ENCODE measurements at places on chromosomes 2 and 18.

DNA sequence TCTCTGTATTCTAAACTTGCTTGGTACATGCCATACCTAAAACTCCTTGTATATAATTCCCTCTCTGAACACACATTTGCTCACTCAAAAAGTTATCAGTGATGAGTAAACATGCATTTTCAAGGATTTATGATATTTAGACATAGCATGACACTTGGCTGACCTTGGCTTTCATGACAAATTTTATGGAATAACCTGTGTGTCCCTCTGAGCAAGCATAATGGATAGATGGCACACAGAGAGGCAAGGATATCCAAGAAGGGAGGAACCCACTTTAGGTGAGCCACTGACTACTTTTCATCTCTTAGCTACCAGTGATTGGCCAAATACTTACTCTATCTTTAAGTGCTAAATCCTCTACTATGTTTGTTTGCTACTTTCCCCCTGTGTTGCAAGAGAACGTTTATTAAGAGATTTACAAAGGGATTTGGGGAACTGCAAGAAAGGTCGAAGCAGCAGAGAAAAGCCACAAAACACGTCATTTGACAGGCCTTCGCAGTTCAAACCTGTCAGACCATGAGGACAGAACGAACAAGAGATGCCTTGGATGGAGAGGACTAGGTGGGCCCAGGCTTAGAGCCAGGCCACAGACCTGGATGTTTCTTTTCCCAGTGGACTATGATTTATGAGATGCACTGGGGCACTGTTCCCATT is 379.9 kb downstream of the NBAS start:
- DNase-seq: no peak

DNA sequence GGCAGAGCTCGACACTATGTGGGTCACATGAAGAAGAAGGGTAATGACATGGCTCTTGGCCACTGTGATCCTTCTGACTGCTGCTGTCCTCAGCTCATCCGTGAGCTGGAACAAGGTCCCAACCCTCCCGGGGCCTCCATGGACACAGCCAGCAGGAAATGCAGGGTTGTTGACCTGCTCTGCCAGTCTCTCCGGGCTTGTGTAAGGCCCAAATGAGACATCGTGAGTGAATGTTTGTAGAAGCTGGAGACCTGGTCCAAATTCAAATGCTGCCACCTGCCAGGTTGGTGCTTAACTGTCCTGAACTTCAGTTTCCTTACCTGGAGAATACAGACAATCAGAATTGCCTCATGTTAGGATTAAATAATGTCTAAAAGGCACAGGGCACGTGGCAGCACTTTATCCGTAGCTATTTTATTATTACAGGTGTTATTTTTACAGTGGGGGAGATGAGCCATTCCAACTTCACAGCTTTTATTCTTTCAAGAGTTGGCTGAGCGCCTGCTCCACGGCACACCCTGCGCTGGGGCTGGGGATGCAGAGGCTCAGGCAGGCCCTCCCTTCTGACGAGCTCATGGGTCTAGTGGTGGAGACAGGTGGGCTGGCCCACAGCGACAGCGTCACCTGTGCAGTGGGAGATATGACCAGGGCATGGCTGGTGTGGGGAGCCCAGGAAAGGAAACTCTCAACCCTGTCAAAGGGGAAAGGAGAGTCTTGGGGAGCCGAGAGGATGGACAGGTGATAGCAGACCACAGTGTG is 15.1 kb downstream of the ARHGEF4 start:
- no peak for DNase-seq

- no peak for DNase-seq
Observed at GRCh38 chr18:62784338-62784965, 69.1 kb downstream of the PHLPP1 start.

DNA sequence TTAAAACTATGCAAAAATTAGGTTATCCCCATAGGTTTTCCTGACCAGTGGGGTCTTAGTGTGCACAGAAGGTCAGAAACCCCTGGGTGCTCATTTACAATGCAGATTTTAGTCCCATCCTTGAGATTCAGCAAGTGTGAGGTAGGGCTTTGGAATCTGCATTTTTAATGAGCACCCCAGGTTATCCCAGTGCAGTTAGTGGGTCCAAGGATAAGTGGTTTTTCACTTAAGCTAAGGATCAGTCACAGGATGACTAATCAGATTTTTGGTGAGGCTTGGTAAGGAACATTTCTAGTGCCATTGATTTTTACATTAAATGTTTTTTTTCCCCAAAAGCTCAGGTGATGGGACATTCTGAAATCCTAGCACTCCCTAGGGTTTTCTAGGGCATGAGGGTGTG is 50.7 kb upstream of the MGAT5 start:
- DNase-seq: no peak

GRCh38 chr2:84970868-84971509 is at the start of gene KCMF1:
Gene KCMF1, plus strand, starts transcription at chr2:84971161. Its CDS starts 291 bp downstream, at chr2:84971452.
- DNase-seq: peak; percentile 29

DNA sequence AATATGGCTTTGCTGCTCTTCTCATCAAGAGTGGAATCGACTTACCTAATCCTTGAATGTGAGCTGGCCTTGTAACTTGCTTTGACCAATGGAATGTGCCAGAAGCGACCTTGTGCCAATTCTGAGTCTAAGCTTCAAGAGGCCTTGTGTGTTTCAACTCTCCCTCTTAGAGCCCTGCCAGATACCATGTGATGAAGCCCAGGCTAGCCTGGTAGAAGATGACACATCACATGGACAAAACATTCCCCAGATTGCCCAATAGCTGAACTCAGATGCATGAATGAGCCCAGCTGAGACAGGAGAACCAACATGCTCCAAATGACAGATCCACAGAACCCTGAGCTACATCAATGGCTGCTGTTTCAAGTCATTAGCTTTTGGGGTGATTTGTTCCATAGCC is 4.2 kb upstream of the KLHL14 start:
- DNase-seq: no peak

DNA sequence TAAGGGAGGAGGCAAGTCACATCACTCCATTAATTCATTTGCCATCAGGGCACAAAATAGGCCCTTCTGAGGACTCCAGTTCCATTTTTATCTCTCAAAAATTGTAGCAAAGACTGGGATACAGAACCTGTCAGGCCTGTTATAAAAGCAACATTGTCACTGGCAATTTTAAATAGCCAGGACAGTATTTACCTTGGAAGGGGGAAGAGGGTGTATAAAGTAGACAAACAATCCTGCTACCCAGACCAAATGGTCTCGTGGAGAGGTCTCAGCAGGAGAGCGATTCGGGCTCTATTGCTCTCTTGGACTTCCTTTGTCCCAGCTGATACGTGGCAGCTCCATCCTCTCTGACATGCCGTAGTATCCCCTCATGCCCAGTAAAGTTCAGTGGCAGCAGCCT is 740.3 kb upstream of the HS6ST1 start:
- DNase-seq: no peak

- no peak for DNase-seq
Observed at GRCh38 chr2:110991911-110992310, 128.8 kb upstream of the BCL2L11 start.

DNA sequence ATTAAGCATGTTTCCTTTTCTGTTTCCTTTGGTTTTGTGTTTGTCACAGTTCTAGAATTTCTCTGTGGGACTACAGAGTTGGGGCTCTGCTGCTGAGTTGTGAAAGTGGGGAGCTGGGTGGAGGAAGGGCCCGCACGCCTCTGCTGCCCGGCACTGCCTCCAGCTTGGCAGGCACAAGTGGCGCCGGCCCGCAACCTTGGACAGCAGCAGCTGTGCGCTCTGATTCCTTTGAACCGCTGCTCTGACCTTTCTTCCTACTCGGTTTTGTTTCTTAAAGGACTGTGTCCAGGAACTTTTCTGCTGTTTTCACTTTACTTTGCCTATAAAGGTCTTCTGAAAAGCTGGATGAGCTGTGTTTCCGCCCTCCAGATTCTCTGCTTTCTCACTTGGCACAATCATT is 137.6 kb upstream of the ALPP start:
- DNase-seq: no peak

DNA sequence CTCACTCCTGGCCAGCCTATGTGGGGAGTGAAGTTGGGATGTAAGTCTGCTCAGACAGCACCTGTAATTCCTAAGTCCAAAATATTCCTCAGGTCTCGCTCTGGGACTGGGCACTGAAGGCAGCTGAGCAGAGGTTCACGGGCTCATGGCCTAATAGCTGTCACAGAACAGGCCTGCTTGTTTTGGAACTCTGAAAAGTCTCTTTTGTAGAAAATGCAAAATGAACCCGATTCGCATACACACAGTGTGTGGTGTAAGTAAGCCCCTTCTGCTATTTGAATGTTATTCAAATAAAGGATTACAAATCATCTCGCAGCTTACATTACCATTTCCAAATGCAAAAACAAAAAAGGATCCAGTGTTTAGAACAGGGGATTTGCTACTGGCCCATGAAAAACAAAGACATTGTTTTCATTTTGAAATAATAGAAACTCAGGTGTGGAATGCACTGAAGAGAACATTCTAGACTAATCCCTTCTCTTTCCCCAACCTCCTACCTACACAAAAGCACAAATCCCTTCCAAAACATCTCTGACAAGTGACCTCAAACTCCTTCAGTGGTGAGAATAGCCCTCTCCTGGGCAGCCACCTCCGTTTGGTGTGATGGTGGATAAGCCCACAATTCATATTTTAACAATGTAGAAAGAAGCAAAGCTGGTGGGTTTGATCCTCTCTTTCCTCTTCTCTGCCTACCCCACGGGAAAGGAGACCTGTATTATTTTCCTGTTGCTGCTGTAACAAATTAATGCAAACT is 118.3 kb upstream of the NCK2 start:
- DNase-seq: no peak

DNA sequence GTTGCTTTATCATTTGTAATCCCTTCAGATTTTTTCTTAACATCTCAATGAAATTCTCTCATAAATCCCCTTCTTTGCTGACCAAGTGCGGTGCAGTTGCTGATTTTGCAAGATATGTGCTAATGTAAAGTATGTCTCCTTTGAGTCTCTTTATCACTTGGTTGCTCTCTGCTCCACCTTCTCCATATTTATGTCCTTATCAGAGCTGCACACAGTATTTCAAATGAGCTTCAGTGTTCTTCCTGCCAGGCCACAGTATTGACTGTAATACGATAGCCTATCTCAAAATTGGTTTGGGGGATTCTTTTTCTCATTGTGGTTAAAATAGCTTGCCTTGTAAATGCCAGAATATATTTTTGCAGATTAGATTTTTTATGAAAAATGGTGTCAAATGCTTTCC is 32.2 kb downstream of the MAIP1 start:
- no peak for DNase-seq

Measured in pons (tissue), 1 donor.